ENCODE measurements at places on chromosomes 11 and 22. TPM values are rescaled to one million over a fixed set of nuclear protein-coding genes. Genes with fewer than 3 reads are reported as not detected.

PIWIL4 gene
- total RNA-seq, result 0.92 TPM

ARHGAP8 gene
- total RNA-seq, result not detected

GRAMD4 gene
- total RNA-seq, result 94.0 TPM

SLC17A6 gene
- total RNA-seq, result not detected

MED15 gene
- total RNA-seq, result 51.0 TPM

EWSR1 gene
- total RNA-seq, result 121 TPM

SCUBE2 gene
- 0.89 TPM for total RNA-seq

BACE1 gene
- 14.9 TPM for total RNA-seq

ADAMTS15 gene
- total RNA-seq, result 34.4 TPM

OR2AT4 gene
- total RNA-seq, result not detected

STK33 gene
- total RNA-seq, result 22.4 TPM

RASL10A gene
- 1.2 TPM for total RNA-seq

GRCh38 chr11:112302226-112302868 lies 41.7 kb upstream of the PLET1 start:
- no peak for DNase-seq

GRCh38 chr11:92204731-92205130 lies 19.9 kb upstream of the FAT3 start:
- peak; percentile 23 for DNase-seq

DNA sequence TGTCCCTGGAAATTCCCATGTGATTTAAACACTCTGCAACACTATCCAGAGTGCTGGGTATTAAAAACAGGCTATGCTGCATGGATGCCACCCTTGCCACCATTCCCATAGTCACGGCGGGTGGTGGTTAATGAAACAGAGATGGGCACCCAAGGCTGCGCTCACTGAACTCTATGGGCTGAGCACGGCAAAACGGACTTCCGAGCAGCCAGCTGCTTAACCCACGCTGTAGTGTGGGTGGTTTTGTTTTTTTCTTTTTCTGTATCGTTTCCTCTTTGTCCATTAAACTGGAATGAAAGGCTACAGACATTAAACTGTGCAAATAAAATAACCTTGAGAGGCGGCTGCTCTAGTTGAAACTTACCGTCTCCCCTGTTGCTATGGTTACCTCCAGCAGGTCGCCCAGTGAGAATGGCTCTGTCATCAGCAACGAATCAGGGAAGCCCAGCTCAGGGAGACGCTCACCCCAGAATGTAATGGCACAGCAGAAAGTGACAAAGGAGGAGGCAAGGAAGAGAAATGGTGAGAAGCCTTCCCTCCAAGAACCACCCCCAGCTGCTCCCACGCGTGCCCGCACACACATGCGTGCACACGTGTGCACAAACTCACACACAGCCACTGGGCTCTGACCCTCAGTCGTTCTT lies 102.1 kb downstream of the C11orf91 start:
- no peak for DNase-seq

- DNase-seq, result no peak
These were observed 88.4 kb downstream of the CACNA1I start for GRCh38 chr22:39658806-39659463.

DNA sequence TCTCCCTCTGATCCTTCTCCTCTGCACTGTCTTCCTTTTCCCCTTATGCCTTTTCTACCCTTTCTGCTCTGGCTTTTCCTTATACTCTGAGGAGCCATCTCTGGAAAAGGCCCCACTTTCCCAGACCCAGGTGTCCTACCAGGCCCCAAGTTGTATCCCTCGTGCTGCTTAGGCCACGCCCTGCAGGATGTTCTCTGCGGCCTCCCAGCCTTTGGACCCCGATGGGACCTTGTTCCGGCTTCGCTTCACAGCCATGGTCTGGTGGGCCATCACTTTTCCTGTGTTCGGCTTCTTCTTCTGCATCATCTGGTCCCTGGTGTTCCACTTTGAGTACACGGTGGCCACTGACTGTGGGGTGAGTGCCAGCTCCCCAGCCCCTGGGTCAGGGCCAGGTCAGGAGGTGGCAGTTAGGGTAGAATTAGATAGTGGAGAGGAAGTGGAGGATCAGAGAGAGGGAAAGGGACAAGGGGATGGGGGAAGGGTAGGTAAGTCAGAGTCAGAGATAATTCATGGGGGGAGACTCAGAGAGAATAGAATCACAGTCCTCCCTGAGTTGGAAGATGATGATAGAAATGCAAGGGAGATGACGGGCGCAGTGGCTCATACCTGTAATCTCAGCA lies 8.9 kb downstream of the PGAP2 start:
- DNase-seq, result no peak

DNA sequence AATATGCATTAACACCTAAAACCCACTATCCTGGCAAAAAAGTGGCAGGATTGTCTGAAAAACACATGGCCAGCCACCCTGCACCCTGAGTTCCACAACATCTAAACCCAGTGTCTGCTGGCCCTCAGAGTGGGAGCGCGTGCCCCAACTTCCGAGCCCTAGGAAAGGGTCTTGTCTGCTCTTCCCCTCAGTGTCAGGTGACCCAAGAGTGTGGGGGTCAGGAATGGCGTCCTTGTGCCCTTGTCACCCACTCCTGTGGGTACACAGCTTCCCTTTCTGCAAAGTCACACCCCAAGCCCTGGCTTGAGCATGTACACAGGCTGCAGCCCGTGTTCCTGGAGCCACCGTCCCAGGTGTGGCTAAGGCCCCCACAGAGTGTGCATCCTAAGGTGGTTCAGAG lies 67.6 kb downstream of the CDKN1C start:
- no peak for DNase-seq

DNA sequence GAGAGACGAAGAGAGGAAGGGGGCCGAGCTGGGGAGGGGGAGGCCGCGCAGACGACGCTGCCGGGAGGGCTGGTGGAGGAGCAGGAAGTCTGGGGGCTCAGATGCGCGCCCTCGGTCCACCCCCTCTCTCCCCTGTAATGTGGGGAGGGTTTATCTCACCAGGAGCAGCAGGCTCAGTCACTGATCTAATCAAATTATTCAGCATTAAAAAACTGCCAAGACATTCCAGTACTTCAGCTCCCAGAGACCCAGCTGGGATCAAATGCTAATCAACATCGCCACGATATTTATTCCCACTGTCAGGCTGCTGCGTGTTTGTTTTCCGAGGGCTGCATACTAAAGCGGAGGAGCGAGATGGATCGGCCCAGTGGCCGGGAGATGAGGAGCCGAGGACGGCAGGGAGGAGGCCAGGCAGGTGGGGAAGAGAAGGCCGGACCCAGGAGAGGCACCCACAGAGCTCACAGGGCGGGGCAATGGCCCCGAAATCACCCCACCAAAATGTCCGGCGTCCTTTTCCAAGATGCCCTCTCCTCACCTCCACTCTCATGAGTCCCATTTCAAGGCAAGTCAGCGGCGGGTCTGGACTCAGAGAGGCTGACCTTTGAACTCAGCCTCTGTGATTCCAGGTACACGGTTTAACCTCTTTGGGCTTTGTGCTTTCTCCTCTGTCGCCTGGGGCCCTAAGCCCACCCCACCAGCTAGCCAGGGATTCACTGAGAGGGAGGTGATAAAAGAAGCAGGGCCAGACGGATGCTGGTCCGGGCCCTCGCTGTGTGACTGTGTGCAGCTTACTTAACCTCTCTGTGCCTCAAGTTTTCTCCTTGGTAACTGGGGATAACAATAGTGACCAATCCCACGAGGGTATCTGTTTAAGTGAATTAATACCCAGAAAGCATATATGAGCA lies 502.1 kb downstream of the MN1 start:
- DNase-seq, result no peak

DNA sequence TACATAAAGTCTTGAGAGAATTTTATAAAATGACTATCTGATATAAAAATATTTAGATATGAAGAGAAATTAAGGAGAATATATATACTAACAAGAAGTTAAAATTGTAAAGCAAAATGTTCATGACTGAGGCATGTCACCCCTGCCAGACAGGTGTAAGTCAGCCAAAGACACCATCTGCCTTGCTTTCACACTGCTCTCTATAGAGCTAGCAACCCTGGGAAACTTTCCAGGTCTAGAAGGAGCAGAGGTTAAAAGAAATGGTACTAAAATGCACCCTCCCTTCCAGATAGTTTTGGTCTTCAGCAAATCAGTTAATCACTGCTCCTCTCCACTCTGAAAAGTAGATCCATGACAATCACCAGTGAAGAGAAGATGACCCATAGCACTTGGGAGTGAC lies 16.5 kb downstream of the PPP2R1B start:
- no peak for DNase-seq

DNA sequence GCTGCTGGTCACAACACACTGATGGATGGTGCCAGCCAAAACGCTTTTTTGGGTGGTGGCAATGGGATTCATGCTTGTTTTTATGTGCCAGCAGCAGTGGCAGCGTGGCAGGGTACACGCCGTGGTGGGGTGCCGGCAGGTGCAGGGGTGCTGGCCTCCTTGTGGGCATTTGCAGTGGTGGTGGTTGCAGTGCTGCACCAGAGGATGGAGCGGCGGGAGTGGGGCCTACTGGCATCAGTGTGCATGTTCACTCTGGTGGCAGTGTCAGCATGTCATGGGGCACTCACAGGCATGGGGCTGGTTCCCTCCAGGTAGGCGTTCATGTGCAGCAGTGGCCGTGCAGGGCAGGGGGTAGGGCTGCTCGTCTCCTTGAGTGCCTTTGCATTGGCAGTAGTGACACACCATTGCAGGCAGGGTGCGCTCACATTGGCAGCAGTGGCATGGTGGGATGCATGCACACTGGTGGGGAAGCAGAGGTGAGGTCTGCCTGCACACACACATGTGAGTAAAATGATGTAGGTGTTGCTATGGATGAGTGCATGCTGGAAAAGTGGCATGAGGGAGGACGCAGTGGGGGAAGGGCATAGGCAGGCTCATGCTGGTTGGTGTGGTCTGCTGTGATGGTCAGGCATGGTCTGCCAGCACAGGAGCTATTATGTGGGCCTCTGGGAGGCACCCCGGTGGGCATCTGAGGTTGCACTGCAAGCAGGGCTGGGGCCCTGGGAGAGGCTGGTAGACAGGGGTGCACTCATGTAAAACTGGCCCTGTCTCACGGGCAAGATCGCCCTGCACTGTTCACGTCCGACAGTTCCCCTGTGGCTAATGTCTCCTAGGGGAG lies 29.9 kb downstream of the CCDC15 start:
- no peak for DNase-seq

DNA sequence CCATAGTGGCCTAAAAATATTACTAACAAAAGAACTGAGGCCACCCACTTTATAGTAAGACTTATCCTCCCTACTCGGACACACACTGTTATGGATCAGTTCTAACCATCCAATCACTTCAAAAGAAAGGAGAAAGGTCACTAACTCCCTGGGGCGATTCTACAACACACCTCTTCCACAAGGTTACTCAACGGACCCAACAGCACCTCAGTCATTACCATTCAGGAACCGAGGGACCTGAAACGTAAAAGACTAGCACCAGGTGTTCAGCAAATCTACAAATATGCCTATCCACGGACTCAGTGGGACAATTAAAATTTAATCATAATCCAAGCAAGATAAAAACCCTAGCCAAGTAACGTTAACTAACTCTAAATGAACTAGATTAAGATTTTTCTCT lies 1.6 kb downstream of the HNRNPUL2 start:
- no peak for DNase-seq

DNA sequence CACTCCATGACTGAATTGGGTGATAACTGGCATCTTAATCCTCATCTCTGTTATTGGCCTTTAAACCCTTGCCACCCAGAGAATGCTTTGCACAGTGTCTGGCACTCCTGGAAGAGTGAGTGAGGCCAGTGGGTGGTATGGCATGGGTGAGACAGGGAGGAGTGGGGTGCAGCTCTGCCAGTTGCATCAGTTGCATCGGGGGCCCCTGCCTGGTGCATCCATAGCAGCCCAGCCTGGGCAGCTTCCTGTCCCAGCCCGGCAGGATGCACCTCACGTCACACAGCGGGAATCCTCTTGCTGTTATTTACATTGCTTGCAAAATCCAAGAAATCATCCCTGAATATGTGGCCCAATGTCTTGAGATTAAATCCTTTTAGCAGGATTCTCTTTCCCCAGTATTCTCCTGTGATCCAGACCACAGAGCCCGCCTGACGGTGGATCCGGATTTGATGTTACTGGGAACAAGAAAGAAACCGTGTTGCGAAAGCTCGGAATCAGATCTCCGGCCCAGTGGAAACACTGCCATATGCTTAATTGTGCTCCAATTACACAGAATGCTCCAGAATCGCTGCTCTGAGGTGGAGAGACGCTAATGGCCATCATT lies 37.6 kb upstream of the MN1 start:
- no peak for DNase-seq

- DNase-seq, result peak; percentile 81
These were observed 10.9 kb downstream of the PHLDB1 start for GRCh38 chr11:118618115-118618990.

- no peak for DNase-seq
These were observed 2.7 kb downstream of the TMEM123 start for GRCh38 chr11:102449651-102450570.

DNA sequence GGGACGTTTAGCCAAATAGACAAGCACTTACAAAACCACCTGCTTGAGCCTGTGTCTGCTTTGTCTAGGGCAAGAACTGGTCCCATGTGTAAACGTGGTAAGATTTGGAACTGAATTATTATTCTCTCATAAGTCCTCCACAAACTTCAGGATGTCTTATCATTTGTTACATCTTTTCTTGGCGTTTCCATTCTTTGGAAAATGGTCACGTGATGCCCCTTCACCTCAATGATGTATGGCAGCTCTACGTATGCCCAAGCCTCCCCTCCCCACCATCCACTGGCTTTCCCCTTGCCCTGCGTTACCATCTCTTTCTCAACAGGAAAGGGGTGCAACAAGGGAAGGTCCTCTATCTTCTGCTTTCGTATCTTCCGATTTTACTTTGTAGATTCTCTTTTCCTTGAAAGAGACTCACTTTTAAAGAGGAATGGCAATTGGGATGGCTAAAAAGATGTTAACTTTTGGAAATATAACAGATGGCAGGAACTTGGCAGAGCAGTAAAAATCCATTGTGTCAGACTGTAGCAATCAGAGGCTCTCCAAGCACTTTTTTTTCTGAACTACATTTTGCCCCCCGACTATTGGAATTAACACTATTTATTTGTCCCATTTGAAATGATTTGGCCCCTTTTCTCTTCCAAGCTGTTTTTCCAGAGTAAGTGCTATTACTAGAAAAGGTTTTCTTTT lies 117.6 kb downstream of the FAT3 start:
- no peak for DNase-seq

GRCh38 chr11:32115446-32115845 lies 24.6 kb downstream of the RCN1 start:
- DNase-seq, result no peak

- DNase-seq, result no peak
These were observed 20.0 kb upstream of the ZBTB16 start for GRCh38 chr11:114039551-114039950.

DNA sequence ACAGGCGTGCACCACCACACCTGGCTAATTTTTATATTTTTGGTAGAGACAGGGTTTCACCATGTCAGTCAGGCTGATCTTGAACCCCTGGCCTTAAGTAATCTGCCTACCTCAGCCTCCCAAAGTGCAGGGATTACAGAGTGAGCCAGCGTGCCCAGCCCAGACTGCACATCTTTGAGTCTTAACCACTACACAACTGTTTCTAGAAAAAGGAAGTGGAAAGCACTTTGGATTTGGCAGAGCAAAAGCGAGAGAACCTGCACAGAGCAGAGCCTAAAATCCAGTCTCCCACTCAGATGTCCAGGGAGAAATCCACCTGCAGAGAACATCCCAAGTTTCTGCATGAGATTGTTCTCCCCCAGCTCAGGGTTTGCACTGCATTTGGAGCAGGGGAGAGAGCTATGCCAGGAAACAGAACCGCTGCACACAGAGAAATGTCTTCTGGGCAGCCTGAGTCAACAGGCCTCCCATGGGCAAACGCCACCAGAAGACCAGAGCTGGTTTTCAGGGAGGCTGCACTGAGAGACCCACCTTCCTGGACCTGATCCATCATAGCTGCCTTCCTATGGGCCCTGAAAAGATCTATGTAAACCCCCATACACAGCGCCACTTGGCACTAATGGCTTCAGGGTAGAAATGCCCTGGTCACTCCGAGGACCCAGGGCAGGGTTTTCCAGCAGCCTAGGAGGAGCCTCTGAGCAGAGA lies 54.0 kb downstream of the RPUSD4 start:
- DNase-seq, result no peak
